ENCODE measurements at places on chromosomes 3 and 15.

DNA sequence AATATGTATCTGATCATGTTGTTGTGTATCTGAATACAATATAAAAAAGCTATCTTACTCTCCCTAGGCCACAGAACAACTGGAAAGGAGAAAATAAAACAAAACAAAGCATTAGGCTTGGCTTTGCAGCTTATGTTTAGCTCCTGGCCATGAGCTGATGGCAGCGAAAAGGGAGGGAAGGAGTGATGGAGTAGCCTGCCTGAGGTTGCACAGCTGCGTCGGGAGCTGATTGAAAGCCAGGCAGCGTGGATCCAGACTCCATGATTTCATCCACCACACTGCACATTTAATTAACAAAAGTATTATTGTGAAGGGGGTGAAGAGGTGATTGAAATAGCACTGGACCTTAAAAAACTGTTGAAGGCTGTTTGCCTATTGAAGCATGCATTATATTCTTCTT, 212.2 kb downstream of the GABRG3 start:
- no peak for ATAC-seq

DNA sequence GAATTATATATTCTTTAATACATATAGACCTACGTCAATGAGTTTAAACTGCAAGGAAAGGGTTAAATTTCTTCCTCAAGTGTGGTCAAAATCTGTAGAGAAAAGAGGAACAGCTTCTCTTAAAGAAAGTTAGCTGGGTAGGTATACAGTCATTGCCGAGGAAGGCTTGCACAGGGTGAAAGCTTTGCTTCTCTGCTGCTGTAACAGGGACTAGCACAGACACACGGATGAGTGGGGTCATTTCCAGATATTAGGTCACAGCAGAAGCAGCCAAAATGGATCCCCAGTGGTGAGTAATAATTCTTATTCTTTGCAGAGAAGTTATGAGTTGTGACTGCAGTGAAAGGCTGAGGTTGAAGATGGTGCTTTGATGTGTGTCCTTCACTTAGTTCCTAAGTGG, at the start of gene CD86:
Gene CD86, plus strand, starts transcription at position 148 of the 400 bp plus-strand sequence. Its CDS starts 128 bp downstream, at position 276.
- ATAC-seq = peak; percentile 82

DNA sequence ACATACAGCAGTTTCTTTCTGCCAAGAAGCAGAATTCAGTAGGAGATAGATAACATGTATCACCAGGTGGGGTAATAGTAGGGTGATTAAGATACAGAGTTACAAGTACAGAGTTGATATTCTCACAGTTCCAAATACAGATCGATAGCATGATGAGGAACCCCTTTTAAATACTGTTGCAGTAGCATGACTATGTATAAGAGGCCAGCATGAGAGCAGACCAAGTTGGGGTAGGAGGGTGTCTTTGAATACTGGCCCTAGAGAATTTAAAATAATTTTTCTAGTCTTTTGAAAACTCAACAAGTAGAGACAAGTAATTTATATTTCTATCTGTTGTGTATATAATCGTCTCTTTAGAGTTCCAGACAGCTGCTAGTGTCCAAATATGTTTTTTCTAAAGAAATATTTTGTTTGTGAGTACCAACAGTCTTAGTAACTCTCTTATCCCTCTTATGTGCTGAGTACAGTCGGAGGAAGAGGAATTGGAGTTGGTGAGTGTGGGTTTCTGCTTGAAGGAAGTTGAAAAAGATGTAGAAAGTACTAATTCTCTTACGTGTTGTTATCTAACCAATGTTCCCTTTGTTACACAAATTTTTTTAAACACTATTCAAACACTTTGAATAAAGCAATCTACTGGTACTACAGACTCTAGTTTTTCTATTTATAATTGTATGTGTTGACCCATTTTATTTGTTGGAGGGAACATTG, 30.2 kb downstream of the LYSMD4 start:
- ATAC-seq = no peak

- no peak for ATAC-seq
Observed at GRCh38 chr15:66474135-66474534, 23.4 kb downstream of the SNAPC5 start.

DNA sequence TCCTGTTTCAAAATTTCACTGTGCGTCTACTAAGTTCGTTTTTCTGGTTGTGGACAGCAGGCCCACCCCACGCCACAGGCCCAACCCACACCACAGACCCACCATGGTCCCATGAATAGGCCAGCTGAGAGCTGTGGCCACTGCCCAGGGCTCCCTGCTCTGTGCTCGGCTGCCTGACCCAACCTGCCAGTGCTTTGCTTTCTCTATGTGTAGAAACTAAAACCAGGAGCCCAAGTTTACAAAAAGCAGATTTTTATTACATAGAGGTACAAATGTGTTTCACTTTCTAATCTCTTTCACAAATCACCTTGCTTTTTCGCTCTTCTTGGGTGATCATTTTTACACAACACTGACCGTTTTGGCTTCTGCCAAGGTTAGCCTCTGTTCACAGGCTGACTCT, 69.1 kb downstream of the HERC2 start:
- no peak for ATAC-seq

- no peak for ATAC-seq
Observed at GRCh38 chr3:195753581-195753980, 32.8 kb downstream of the MUC20 start.

- no peak for ATAC-seq
Observed at GRCh38 chr3:189119950-189120349, 51.8 kb upstream of the TPRG1 start.

DNA sequence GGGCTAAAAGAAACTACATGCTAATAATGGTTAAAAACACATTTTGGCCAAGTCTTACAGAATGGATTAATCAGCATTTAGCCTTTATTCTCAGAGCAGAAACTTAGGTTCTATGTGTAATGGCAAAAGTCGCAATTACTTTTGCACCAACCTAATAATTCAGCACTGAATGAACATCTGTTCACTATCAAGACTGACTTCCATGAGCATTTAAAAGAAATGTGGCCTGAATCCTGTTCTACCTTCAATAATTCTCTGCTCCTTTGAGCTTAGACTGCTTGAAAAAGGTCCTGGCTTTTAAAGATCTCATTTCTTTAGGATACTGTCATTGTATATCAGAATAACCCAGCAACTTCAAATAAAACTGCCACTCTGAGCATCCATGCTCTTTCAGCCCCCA, 145.9 kb downstream of the PDZRN3 start:
- no peak for ATAC-seq

DNA sequence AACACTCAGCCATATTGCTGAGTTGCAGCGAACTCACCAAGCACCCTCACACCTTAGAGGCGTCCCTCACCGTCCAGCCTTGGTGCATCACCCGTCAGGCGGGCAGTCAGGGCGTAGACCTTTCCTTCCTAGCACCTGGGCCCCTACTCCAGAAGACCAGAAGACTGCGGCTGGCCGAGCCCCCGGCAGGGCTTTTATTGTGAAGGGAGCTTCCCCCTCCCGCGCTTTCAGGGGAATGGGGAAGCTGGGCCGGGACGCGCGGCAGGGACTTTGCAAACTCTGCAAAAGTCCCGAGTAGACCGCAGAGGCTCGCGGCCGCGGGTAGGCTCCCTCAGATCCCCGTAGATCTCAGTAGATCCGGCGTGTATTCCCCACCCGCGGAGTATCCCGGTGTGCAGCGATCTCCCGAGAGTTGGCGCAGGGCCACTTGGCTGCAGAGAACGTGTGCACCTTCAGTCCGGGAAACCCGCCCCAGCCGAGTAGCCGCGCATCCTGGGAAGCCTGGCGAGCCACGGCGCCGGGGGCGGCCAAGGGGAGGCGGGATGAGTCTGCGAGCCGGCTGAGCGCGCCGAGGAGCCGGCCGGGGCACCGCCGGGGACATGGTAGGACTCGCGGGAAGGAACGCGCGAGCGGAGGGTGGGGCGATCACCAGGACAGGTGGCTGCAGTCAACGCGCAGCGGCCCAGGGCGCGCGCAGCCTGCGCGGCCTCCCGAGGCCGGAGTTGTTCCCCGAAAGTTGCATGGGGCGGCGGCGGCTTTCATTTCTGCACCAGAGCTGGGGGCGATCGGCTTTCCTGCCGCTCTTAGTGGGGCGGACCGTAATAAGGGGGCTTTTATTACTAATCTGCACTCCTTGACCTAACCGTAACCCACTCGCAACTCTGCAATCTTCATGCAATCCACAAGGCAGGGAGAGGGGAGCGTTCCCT, at the start of gene GASK1A:
Gene GASK1A, plus strand, starts transcription at position 268 of the 929 bp plus-strand sequence. Its CDS starts 332 bp downstream, at position 600.
- ATAC-seq = peak; percentile 45

DNA sequence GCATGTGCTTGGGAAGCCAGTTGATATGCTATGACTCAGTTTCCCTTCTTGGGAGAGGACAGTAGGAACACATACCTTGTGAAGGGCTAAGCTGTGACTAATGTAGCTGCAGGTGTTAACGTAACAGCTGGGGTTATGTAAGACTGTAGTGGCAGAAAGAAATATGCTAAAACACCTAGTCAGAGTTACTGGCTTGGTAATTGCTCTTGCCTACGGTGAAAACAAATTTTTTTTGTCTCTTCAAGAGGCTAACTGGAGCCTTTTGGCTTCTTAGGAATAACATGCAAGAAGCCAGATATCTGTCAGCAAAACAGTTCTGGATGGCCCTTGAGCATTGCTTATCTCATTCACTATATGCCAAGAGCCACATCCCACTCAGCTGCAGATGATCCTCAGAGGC, 1.4 kb downstream of the MAPKBP1 start:
- no peak for ATAC-seq

DNA sequence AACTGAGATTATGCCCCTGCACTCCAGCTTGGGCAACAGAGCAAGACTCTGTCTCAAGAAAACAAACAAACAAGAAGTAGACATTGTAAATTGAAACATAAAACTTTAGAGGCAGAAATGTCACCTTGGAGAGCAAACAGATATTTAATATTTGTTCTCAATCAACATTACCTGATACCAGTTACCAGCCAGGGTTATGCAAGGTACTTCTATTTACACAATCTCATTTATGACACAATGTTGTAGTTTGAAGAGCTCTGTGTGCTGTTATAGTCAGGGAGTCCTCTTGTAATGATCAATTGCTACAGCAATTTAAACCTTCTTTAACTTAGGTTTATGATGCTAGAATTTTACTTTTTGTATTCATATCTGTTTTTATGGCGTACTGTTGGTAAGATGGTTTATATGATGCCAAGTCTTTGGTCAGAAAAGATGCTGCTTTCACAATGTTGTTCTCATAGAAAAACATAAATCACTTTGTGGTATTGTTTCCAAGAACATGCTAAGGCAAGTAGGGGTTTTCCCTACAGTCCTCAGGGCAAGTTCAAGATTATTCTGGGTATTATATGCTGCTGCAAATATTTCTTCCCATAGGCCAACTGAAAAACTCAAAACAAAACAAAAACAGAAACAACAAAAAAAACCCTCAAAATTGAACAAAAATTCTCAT, 173.5 kb downstream of the TNIK start:
- peak; percentile 48 for ATAC-seq

DNA sequence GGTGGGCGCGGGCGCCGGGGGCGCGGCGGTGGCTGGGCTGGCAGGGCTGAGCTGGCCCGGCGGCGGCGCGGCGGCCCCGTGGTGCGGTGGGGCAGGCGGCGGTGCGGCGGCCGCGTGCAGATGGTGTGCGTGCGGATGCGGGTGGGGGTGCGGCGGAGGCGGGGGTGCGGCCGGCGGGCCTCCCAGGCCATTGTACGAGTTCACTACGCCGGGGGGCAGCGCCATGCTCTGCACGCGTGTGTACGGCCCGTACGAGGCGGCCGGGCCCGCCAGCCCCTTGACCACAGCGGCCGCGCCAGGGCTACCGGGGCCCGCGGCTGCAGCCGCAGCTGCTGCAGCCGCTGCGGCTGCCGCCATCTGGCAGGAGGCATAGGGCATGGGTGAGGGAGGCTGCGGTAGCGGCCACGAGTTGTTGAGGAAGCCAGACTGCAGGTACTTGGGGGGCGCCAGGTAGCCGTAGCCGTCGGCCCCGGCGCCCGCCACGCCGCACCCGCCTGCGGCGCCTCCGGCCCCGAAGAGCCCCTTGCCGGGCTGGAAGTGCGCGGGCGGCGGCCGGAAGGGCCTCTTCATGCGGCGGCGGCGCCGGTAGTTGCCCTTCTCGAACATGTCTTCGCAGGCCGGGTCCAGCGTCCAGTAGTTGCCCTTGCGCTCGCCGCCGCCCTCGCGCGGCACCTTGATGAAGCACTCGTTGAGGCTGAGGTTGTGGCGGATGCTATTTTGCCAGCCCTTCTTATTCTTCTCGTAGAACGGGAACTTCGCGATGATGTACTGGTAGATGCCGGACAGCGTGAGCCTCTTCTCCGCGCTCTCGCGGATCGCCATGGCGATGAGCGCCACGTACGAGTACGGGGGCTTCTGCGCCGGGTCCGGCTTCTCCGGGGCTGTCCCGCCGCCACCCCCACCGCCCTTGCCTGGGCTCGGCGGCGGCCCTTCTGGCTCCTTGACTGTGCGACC, 951 bp downstream of the FOXL2 start:
- no peak for ATAC-seq

DNA sequence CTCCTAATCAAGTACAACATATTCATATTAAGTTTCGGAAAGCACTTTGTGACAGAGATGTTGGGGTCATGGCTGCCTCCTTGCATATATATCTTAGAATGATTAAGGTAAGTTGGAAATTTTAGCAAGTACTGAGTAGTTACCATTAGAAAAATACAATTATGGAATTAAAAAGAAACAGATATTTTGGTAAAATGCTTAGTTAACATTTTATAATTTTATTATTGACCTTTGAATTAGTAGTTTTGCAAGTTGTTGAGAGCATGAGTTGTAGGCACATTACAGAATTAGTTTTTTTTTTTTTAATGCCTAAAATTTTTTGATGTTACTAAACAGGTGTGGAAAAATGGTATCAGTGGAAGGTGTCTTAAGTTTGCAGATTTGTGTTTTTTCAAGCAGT, 20.6 kb downstream of the AP4E1 start:
- no peak for ATAC-seq

DNA sequence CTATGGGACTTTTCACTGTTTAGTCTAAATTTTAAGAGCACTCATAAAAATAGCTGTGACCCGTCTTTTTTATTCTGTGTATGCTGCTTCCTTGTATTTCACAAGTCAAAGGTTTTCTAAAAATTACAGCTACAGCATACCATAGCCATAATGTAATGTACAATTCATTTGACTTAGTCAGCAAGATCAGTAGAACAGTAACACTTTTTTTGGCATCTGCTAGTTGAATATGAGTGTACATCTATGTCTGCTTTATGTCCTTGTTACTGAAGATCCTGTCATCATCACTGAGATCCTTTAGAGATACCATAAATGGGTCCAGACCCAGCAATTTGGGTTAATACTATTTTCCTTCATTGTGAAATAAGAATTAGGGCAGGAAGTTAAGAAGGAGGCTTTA, 42.2 kb downstream of the CMSS1 start:
- no peak for ATAC-seq

GRCh38 chr3:127637546-127637945, 8.6 kb downstream of the PODXL2 start:
- no peak for ATAC-seq

GRCh38 chr15:101372149-101372577, 77.1 kb upstream of the SNRPA1 start:
- no peak for ATAC-seq
